GDM1 (cell line): ENCODE measurements at places on chromosomes 3 and 15.

DNA sequence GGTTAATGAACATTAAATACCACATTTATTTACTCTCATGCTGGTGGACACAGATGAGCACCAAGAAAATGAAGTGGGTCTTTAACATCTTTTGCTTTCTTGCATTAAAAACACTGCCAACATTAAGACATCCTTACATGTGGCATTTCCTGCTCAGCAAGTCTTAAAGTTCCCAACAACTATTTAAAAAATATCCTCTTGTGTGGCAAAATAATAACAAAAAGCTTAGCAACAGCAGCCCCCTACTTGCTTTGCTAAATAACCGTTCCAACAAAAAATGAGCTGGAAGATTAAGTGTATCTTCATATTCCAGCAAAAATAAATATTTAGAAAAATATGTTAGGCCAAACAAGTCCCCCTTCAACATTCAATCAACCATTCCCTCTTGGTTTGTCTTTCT, 93.1 kb downstream of the SUCLG2 start:
- no peak for DNase-seq

DNA sequence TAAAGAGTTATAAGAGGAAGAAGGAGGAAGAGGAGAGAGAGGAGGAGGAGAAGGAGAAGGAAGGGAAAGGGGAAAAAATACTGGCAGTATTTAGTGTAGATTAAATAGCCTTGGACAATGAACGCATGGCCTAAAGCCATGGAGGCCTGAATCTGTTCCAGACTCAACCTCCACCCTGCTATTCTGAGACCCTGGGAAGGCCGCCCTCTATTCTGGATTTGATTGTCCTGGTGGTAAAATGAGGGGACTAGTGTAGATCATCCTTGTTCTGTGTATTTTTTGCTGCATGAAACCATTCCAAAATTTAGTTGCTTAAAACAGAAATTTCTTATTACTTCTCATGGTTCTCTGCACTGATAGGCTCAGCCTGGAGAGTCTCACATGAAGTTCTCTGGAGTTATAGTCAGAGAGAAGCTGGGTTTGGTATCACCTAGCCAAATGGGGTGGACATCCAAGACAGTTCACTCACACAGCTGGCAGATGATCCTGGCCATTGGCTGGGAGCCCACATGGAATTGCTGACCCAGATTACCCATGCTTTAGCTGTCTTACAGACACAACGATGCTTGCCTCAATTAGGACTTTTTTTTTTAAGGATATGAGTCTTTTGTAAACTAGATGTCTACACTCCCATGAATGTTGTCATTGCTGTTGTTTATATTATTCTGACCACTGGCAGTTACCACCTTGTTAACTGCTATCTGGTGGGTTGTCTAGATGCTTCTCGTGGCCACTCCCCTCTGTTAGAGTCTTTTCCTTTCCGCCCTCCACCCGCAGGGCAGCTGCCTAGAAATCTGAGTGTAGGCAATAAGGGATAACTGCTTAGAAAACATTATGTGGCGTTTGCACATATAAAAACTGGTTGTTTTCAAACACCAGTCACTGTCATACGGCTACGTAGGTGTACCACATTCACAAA, 149.9 kb downstream of the SST start:
- DNase-seq, result no peak

- no peak for DNase-seq
Observed at GRCh38 chr15:101844916-101845315, 32.9 kb downstream of the OR4F15 start.

- DNase-seq, result no peak
Observed at GRCh38 chr15:78370013-78370412, 29.9 kb downstream of the CRABP1 start.

DNA sequence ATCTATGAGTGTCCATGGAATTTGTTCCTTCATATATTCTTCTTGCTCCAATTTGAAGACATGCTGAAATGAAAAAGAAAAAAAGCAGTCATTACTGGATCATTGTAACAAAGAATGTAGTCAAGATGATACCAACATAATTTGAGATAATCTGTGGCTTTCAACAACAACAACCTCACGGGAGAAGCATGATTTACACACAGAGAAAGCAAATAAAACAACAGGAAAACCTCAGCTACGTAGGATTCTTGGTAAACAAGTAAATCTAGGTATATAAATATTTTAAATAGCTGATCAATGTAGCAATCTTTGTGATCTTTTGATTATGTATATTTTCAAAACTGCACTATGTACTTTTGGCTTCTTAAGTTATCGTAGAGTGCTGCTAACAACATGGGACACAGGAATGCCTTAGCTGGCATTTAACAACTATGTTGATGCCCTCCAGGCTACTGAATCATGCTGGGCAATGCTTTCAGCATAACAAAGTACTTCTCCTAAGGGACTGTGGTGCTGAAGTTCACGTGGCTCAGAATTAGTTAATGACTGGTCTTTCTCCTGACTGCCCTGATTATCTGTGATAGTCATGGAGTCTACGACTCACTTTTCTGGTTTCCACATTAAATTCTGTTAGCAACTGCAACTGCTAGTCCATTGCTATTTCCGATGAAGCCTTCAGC, 96.5 kb upstream of the MYO5C start:
- no peak for DNase-seq

- DNase-seq, result no peak
Observed at GRCh38 chr15:38863381-38863780, 298.8 kb upstream of the RASGRP1 start.
